ENCODE measurements at places on chromosomes 6 and 20.

- DNase-seq: no peak
These were observed 18.8 kb downstream of the RIPOR3 start for GRCh38 chr20:50672400-50673145.

DNA sequence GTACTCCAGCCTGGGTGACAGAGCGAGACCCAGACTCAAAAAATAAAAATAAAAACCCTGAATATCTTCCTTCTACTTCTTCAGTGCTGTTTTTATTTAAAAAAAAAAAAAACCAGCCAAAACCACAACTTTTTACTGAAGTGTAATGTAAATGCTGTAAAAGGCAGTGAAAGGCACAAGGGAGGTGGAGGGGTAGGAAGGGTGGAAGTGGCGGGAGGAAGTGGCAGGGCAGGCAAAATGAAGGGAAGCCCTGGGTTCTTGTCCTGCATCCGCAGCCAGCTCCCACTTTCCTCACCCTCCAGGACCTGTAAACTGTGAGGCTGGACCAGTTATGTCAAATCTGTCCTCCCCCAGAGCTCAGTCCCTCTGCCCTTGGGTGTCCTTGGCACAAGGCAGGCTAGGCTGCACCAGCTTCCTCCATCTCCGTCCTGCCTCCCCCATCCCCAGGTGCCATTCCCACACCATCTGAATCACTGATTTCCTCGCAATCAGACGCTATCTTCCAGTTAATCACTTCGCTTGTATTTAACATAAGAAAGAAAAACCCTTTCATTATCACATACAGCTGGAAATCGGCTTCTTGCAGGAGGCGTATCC, 13.7 kb upstream of the PANK2 start:
- DNase-seq: no peak

DNA sequence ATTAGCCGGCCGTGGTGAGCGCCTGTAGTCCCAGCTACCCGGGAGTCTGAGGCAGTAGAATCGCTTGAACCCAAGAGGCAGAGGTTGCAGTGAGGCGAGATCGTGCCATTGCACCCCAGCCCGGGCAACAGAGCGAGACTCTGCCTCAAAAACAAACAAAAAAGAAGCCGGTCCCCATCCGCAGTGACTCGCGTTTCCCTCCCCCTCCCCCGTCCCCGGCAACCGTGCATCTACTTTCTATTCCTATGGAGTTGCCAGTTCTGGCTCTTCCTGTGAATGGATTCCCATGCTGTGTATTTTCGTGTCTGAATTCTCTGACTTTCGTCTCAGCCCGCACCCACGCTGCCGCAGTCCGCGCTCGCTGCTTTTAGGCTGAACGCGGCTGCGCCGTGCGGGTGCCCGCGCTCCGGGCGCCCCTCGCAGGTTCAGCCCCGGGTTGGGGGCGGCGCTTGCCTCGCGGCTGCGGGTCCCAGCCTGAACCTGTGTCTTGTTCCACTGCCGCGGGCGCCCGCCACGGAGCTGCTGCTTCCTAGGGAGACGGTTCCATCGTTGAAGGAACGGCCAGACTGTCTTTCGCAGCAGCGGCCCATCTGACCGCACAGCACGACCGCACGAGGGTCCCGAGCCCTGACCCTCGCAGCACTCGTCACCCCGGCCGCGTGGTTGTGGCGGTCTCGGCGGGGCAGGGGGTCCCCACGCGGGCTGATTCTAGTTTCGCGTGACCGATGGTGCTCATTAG, 1.1 kb upstream of the MRGBP start:
- DNase-seq: no peak

DNA sequence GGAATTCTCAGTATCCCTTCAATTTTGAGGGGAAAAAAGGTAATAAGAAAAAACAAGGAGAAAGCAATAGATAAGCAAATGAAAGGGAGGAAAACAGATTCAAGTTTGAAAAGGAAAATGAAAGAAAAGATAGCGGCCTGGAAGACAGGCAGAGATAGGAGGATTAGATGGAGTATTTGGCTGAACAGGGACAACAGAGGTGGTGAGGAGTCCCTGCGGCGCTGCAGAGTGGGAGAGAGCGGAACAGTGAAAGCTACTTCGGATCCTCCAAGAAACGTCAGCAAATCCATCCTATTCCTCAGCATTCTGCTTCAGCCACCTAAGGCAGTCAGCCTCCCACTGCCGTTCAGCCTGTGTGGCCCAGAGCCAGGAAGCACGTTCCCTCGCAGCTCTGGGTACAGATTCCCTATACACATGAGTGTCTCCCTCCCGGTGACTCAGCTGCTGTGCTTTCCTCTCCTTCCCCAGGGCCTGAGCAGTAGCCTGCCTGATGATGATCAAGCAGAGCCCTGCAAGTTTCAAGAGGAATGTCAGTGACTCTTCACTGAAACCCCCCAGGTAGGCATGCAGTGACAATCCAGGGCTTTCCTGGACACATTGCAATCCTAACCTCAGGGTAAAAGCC, 43.4 kb upstream of the CDYL start:
- DNase-seq: no peak

- DNase-seq: no peak
These were observed 62.2 kb upstream of the NUP153 start for GRCh38 chr6:17768881-17769280.

DNA sequence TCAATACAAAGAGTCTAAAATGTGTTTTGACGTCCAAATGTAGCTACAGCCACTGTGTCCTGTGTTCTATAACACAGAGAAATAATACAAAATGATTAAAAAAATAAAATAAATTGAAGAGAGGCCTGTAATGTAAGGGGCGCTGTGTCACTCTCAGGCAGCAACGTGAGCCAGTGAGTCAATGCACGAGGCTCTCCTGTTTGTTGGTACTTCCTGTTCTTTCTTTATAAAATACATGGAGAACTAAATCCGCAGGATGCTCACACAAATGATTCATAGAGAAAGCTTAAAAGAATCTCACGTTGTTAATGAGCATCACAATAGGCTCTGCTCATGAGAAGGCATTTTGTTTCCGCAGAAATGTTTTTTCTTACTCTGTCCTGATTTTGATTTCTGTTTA, 635.0 kb upstream of the AGPAT4 start:
- no peak for DNase-seq

DNA sequence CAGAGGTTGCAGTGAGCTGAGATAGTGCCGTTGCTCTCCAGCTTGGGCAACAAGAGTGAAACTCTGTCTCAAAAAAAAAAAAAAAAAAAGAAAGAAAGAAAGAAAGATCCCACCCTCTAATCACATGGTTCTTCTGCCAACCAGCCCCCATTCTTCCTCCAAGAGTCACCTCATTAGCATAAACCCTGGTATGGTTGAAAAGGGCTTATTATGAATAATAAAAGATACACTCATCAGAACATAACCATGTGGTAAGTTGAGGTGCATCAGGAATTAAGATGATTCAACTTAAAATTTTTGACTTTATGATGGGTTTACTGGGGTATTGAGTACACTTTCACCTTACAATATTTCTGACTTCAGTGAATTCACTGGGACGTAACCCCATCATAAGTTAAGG, 793 bp upstream of the TRIM40 start:
- DNase-seq: no peak

- no peak for DNase-seq
These were observed 86.8 kb downstream of the MOXD1 start for GRCh38 chr6:132314432-132314831.

GRCh38 chr6:125346926-125347563, 45.3 kb upstream of the HDDC2 start:
- DNase-seq: no peak

- no peak for DNase-seq
These were observed 106.2 kb downstream of the KIF13A start for GRCh38 chr6:17881085-17881858.

GRCh38 chr20:57175397-57176010, 90.9 kb downstream of the BMP7 start:
- DNase-seq: no peak

GRCh38 chr6:5866547-5867051, 140.1 kb downstream of the NRN1 start:
- no peak for DNase-seq

DNA sequence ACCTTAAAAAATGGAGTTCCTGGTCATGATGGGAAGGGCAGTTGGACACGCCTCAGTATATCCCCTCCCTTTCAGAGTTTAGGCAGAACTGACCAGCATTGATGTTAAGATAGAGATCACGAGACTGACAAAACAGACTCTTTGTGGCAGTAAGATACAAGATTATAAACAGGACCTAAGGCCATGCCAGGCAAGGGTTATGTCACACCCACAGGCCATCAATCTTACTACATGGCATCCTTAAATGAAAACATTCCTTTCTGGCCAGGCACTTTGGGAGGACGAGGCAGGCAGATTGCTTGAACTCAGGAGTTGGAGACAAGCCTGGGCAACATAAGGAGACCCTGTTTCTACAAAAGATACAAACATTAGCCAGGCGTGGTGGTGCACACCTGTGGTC, 129.3 kb upstream of the MLN start:
- no peak for DNase-seq

DNA sequence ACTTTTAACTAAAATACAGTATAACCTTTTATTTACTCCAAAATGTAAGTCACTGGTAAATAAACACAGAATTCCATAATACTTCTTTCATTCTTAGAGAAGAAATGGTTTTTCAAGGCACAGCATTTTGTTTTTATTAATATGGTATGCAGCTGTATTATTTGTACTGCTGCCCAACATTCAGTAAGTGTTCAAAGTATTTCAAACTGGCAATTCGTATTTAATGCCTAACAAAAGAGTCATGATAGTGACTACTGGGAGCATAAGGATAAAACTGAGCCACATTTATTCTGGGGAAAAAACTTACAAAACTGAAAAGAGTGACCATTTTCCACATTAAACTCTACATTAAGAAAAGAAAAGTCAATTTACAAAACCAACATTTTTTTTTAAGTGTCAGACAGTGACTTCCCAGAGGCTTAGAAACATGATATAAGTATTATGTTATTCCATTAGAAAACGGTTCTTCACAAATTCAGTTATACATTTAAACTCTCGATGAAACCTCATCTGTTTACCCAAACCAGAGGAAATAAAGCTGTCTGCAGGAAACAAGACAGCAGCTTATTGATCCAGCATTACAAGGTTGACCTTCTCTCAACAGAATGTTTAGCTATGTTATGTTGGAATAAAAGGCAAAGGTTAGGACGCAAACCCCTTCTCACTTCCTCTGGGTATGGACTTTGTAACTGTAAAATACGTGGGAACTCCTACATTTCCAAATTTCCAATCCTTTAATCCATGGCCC, 24.3 kb downstream of the EPB41L2 start:
- DNase-seq: no peak

DNA sequence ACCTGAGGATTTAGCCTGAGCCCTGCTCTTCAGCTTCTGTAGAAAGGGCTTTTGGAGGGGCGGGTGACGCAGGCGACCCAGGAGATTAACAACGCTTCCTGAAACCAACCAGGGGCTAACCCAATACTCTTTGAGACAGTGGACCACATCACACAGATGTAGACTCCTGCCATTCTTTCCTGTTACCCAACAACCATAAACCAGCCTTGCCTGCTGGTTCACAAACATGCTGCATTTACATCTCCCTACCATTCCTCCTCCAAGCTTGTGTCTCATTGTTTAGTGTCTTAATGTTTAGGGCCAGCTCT, 28.3 kb downstream of the PPP1R16B start:
- DNase-seq: no peak

GRCh38 chr6:31701666-31702404, 1.3 kb downstream of the ABHD16A start:
- no peak for DNase-seq

GRCh38 chr20:6533351-6533750, 234.1 kb upstream of the BMP2 start:
- DNase-seq: no peak

- DNase-seq: no peak
These were observed 302.0 kb downstream of the PRL start for GRCh38 chr6:21994821-21995220.

Data from stimulated activated CD8-positive, alpha-beta memory T cell treated with anti-CD3 and anti-CD28 coated beads, Interleukin-2, amount 100 ng/mL, for 1 hour (primary cell).